DMS 273 treated with DMSO at 0.1 percent for 48 hours (cell line): ENCODE measurements at places on chromosomes 7 and 10.

- DNase-seq: no peak
These were observed 8.0 kb downstream of the HKDC1 start for GRCh38 chr10:69228151-69228550.

- no peak for DNase-seq
These were observed 118.3 kb downstream of the PPP1R17 start for GRCh38 chr7:31805209-31805818.

GRCh38 chr10:110501142-110501937 is 3.6 kb downstream of the DUSP5 start:
- peak; percentile 26 for DNase-seq

DNA sequence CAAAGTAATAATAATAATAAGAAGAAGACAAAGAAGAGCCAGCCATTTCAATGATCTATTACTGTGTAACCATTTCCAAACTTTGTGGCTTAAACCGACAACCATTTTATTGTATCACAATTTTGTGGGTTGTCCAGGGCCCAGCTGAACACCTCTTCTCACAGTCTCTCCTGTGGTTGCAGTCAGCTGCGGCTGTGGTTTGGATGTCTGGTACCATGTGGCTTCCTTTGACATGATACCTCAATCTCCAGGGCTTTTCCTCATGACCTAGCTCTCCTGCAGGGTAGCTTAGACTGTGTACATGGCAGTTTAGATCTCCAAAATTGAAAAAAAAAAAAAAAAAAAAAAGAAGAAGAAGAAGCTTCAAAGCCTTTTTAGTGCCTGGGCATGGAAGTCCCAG is 72.6 kb upstream of the NFKB2 start:
- DNase-seq: no peak

- DNase-seq: no peak
These were observed 725.2 kb downstream of the SUGCT start for GRCh38 chr7:40859965-40860543.

GRCh38 chr10:101323495-101323894 is 30.5 kb upstream of the BTRC start:
- no peak for DNase-seq

GRCh38 chr10:47035171-47035818 is 124.1 kb downstream of the PTPN20 start:
- DNase-seq: no peak

DNA sequence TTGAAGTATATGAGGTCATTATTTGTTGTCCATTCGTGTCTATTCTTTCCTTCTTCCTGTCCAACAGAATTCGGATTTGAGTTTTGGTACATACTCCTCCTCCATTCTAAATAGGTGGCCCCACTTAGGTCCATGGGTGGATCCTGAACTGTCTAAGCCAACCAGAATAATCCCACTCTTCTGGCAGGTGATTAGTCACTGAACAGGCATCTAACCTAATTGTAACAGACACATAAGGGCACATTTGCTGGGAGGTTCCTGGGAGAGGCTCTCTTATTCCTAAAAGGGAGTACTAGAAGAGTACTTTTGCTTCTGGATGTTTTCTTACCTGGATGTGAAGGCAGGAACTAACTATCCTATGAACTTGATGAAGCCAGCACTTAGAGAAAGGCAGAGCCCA is 16.8 kb downstream of the LRRC72 start:
- DNase-seq: no peak

- DNase-seq: no peak
These were observed 91.6 kb downstream of the BMPER start for GRCh38 chr7:33996899-33997298.

- DNase-seq: no peak
These were observed 102.1 kb upstream of the MGMT start for GRCh38 chr10:129364949-129365348.

- DNase-seq: peak; percentile 26
These were observed 118.6 kb downstream of the SH3PXD2A start for GRCh38 chr10:103736763-103737162.
